ENCODE measurements at places on chromosomes 6 and 20. TPM values are rescaled to one million over a fixed set of nuclear protein-coding genes. Genes with fewer than 3 reads are reported as not detected.
A peak's percentile ranks its signal among the peaks of the same experiment; 100 is the strongest.

DNA sequence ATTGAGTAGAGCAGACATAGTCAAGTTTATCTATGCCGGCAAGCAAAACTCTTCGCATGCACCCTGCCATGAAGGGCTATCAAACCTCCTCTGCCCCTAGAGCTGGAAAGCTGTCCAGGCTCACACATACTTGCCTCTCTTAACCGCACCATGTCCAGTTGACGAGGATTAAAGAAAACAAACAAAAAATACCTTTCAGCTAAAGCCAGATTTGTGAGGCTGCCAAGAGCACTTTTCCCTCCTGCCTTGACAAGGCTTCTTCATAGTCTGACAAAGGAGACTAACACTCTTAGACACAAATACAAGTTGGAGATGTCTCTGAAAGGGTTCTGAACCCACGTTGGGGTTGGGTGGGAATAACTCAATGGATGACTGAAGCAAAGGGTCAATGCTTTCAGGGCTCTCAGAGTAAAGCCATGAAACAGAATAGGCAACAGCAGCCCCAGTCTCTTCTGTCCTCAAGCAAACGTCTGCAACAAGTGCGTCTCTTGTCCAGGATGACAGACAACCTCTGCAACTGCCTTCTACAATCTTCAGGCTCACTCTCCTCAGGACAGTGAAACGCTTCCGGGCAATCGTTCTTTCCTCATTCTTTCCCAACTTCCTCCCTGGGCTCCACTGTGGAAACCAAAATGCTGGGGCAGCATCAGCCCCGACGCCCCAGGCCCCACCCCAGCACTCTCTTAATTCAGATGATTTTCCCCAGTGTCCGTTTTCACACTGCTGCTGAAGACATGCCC is 57.8 kb downstream of the AGPAT4 start:
- no peak for DNase-seq
- H3K4me3 ChIP-seq: no peak overlapping the region
- no peak overlapping the region for H3K27ac ChIP-seq
- no peaks in the 10 kb centered on the region for H3K27me3 ChIP-seq

DNA sequence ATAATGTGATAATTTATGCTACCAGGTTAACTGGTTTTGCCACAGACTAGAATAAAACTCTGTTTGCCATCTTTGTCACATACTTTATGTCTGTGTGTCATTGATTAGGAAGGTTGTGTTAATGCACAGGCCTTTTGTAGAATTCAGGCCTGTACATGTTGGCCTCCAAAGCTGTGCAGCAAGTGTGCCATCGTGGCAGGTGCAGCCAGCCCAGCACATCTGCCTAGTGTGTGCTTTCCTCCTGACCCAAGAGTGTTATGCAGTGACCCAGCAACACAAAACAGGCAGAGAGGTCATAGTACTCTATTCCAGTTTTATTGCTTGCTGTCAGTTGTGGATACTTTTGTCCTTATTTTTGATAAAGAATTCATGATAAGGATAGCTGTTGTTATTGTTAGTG is 3.7 kb downstream of the MAP3K4 start:
- no peak for DNase-seq
- H3K4me3 ChIP-seq: no peak overlapping the region
- H3K36me3 ChIP-seq: no peaks in the 10 kb centered on the region
- H3K27ac ChIP-seq: no peak overlapping the region

DNA sequence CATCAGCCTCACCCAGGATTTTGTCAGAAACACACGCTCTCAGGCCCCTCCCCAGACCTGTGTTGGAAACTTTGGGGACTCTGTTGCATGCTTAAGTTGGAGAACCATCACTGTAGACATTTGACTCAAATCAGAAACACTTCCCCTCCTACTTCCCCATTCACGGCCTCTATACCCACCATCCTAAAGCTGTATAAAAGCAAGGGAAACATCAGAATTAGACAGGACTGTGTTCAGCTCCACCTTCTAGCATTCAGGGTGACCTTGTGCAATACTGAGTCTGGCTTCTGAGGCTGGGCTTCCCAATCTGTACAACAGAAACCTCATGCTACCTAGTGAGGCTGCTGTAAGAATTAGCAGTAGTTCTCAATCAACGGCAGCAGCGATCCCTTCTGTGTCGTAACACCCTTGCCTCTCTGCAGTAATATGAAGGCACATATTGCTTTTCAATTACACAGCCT is 252.3 kb downstream of the LY86 start:
- H3K4me1 ChIP-seq: no peaks in the 10 kb centered on the region
- no peaks in the 10 kb centered on the region for H3K27me3 ChIP-seq
- no peak overlapping the region for H3K27ac ChIP-seq
- H3K36me3 ChIP-seq: no peaks in the 10 kb centered on the region

- DNase-seq: peak; percentile 57
- peaks cover 17% of the 10 kb centered on the region for H3K27me3 ChIP-seq
- H3K4me1 ChIP-seq: peaks cover 25% of the 10 kb centered on the region
- H3K36me3 ChIP-seq: no peaks in the 10 kb centered on the region
These were observed at the start of gene SLC24A3 for GRCh38 chr20:19212469-19212815. TSS of gene SLC24A3 (plus strand) at chr20:19212642.

Gene COL21A1
- total RNA-seq: 3.1 TPM

Gene PCMT1
- total RNA-seq: 91.4 TPM
